ENCODE measurements at places on chromosomes 5 and 9.
A peak's percentile ranks its signal among the peaks of the same experiment; 100 is the strongest.

- DNase-seq = no peak
Observed at GRCh38 chr9:70494221-70494620, 79.8 kb upstream of the KLF9 start.

- DNase-seq = no peak
Observed at GRCh38 chr5:16797951-16798350, 138.1 kb downstream of the MYO10 start.

GRCh38 chr9:87233899-87234455, 263.7 kb upstream of the DAPK1 start:
- DNase-seq = no peak

DNA sequence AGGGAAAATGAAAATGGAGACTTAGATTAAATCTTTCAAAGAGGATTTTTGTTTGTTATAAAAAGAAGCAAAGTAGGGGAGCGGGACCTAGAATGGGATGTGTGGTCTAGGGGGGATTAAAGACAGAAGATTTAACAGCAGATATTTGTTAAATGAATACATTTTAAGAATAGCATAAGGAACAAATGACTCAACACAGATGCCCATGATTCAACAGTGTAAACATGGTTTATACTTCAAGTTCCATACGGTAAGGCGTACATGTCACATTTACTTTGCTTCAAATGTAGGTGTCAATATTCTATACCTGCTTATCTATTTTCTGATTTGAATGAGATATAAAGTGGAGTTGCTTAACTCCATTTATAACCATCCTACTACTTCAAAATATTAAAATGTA, 1.5 kb downstream of the TICAM2 start:
- DNase-seq = no peak

- DNase-seq = no peak
Observed at GRCh38 chr5:45750574-45750973, 54.4 kb upstream of the HCN1 start.

DNA sequence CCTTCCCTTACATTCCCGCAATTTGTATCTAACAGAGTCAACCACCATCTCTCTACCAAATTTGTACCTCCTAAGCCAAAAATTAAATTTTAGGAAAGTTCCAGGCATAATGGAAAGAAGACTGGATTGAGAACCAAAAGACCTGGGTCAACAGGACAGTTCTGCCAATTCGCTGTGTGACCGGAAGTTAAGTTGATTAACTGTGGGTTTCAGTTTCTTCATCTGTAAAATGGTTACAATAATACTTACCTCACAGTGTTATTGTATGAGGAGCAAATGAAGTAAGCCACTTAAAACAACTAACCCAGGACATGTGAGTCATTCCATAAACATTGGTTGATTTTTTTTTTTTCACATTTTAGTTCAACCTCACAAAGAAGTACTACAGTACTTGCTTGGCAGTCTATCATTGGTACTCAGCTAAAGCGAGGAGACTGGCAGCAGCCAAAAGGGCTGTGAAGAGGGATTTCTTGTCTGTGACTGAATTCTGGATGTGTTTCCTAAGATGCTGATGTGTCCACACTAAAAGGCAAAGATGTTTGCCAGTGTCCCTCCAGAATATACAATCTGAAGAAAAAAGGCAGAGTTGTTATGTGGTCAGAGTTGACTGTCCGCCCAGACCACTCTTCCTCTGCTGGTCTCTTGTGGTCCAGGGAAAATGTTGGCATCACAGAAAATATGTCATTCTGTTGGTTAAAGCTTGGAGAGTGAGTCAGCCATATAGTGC, 198.6 kb downstream of the TLE1 start:
- DNase-seq = no peak

- DNase-seq = no peak
Observed at GRCh38 chr9:127360829-127361228, 36.1 kb upstream of the SLC2A8 start.

DNA sequence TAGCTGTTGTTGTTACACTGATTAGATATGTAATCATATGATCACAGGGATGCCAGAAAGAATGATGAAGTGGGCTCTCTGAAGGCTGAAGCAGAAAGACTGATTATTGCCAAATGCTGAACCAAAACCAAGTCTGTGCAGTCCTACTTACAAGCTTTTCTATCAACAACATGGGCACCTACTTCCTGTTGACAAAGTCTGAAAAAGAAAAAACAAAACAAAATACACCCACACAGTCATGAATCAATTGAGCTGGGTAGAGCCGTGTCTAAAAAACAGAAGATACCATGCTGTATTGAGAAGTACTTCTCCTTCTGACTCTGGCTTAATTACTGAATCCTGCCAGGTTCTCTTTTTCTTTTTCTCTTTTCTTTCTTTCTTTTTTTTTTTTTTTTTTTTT, 363.4 kb downstream of the RAB3C start:
- DNase-seq = peak; percentile 30

- no peak for DNase-seq
Observed at GRCh38 chr9:76349865-76350264, 44.4 kb downstream of the RFK start.

DNA sequence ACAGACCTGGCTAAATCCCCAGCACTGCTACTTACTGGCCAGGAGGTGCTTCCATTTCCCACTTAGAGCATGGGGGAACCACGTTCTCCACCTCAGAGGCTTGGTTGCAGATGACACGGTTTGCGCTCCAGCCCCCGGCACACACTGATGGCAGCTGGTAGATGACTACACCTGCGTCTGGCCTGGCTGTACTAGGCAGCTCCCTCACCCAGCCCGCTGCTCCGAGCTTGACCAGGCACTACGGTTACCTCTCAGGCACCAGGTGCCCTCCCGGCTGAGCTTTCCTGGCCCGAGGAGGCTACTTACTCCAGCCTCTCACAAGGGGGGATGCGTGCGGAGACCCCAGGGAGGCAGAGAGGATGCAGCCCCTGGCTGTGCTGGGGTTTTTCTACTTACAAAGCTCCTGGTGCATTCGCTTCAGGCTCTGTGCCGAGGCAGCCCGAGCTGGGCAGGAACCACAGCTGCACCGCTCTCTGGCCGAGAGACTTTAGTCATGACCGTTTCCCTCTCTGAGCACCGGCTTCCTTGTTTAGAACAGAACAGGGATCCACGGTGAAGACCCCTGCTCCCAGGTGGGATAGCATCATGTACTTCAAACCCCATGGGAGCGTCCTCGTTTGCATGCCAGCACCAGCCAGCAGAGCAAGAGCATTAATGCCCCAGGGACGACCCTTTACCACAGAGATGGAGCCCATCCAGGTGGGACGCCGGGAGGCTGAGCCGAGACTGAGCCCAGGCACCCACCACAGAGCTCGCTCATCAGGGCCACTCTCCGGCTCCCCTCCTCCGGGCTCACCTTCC, 7.6 kb upstream of the GBGT1 start:
- no peak for DNase-seq

- DNase-seq = no peak
Observed at GRCh38 chr9:8845808-8846207, 1046.2 kb upstream of the DMAC1 start.

- no peak for DNase-seq
Observed at GRCh38 chr9:34163434-34163833, 15.4 kb upstream of the UBAP1 start.

- no peak for DNase-seq
Observed at GRCh38 chr5:41763574-41763973, 106.7 kb downstream of the OXCT1 start.

- peak; percentile 14 for DNase-seq
Observed at GRCh38 chr5:55159763-55160492, at the start of gene GPX8. Gene GPX8 (plus strand): TSS chr5:55160171. CDS start chr5:55160193, 22 bp downstream.

GRCh38 chr9:131499254-131499767, 3.4 kb upstream of the POMT1 start:
- no peak for DNase-seq

GRCh38 chr9:12934545-12935272, 159.9 kb downstream of the LURAP1L start:
- no peak for DNase-seq

DNA sequence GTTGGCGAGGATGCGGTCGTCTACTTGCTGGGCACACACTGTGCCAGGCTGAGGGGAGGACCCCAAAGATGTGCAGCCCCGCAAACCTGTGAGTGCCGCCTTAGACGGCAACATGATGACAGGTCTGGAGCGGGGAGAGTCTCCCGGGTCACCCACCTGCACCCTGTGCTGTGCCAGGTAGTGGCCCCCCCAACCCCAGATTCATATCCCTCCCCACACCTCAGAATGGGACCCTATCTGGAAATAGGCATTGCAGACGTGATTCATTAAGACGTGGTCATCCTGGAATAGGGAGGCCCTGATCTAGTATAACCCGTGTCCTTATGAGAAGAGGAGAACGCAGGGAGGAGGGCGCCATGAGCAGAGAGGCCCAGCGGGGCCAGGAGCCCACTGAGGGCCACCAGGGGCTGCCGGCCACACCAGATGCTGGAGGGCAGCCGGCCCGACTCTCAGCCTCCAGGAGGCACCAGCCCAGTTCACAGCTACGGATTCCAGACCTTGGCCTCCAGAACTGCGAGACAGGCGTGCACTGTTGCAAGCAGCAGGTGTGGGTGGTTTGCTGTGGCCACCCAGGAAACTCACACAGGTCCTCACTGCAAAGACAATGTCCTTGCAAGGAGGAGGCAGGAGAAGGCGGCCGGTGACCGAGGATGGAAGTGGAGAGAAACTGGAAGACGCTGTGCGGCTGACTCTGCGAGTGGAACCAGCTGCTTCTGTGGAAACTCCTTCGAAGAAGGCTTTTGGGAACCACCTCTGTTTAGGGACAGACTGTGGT, 131.9 kb upstream of the LPCAT1 start:
- no peak for DNase-seq

DNA sequence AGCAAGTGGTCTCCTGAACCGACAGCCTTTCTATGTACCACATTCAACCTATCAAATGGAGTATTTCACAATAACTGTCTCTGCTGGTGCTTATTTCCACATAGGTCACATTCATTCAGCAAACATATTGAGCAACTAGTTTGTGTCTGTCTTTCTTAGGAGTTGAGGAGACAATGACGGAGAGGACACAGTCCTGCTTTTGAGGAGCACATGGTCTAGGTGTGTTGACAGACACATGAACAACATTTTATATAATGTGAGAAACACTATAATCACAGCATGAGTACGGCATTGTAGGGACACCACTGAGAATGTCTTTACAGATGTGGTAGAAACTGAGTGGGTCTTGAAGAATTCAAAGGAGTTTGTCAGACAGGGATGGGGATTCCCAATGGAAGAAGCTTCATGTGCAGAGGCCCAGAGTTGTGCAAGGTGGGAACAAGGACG, 28.5 kb downstream of the NFIL3 start:
- no peak for DNase-seq

GRCh38 chr9:126556560-126557250, 57.0 kb upstream of the LMX1B start:
- DNase-seq = no peak

GRCh38 chr5:142922223-142922952, 152.2 kb downstream of the ARHGAP26 start:
- DNase-seq = no peak

DNA sequence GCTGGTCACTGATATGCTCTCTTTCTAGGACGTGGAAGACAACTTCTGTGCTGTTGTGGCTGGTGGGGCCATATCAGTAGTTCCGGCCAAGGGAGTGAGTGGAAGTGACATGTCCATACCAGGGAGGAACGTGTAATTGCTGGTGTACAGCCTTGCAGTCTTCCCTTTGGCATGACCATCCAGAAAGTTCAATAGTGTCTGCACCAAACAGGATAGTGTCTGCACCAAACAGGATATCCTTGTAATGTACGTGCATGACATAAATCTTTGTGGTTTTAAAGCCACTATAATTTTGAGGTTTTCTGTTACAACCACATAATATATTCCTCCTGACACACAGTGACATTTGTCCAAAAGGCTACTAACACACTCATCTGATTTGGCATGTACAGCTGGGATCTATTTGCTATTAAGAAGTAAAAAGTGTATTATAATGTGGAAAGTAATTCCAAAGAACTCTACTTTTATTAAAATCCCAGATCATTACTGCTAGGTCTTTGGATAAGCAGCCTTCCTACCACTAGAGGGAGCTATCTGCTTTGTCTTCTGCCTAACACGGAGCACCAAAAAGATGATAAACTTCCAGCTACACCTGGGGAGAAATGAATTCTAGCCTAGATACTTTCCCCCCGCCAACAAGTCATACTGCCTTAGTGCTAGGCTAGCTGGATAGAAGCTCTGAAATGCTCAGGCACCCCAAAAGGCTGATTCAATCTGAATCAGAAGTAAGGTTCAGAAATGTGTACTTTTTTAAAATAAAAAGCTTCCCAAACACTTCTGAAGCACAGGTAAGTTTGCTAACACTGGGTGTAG, 52.7 kb downstream of the RNF145 start:
- DNase-seq = no peak

- no peak for DNase-seq
Observed at GRCh38 chr5:151151263-151151660, 6.3 kb downstream of the ANXA6 start.

DNA sequence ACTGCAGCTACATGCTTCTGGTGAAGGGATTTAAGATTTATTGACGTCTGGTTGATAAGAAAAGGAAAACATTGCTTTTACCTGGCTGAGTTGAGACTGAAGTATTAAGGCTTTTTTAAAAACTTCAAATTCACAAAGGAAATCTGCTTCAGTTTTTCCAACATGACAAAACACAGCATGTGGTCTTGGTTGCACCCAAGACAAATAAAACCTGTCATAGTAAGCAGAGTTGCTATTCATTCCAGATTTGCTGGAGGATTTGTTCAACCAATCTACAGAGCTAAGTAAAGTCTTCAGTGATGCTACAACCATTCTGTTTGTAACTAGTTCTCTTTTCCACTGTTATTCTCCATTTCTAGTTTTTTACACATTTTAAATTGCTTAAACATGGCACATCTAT, 11.3 kb downstream of the C5orf63 start:
- no peak for DNase-seq

- no peak for DNase-seq
Observed at GRCh38 chr5:119951330-119951934, 322.1 kb downstream of the FAM170A start.

- DNase-seq = no peak
Observed at GRCh38 chr9:34575862-34576596, 13.5 kb downstream of the CNTFR start.

DNA sequence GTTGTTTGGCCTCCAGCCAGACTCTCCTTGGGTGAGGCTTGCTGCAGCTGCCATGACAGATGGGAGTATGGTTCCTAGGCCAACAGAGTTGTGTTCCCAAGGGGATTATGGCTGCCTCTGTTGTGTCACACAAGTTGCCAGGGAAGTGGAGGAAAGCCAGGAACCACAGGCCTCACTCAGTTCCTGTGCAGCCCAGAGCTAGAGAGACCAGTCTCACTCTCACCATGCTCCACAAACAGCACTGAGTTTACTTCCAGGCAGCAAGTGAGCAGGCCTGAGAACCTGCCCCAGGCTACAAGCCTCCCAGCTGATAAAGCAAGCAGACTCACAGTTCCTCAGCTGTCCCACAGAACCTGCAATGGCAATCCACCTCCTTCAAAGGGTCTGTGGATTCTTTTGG, 273.6 kb upstream of the TAS2R1 start:
- DNase-seq = no peak

DNA sequence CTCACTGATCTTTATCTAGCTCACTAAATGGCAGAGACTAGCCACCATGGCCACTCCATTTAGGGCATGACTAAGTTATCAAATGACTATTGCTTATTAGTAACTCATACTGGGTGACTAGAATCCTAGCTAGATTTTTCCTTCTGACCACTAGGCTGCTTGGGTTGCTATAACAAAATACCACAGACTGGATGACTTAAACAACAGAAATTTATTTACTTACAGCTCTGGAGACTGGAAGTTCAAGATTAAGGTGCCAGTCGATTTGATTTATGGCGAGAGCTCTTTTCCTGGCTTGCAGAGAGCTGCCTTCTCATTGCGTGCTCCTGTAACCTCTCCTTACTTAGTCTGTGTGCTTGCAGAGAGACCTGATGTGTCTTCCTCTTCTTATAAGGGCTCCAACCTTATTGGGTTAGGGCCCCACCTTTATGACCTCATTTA, 55.0 kb upstream of the APC start:
- no peak for DNase-seq

GRCh38 chr5:172687940-172688339, 46.9 kb downstream of the NEURL1B start:
- no peak for DNase-seq
